ENCODE measurements at places on chromosomes 2 and 18.

DNA sequence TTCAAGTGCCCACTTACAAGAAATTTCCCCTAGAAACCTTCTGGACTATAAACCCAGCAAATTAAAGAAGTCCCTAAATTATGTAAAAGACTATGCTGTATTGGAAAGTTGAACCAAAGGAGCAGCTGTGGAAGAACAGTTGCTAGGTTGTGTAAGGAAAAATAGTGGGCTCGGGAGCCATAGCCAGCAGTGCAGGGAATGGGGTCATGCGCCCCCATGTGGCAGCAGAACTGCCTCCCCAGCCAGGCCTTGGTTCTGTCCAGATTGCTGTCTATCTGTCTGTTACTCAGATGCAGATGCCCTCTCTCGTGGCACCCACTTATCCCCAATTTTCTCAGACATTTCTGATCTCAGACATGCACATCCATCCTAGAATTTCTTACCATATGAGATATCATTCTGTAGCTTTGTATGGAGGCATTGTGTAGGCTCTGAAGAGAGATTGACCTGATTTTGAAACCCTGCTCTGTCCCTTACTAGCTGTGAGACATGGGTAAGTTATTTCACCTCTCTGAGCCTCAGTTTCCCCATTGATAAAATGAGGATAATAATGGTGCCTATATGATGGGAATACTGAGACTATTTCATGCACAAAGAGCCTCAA, 258.3 kb downstream of the SS18 start:
- DNase-seq: peak; percentile 58

- DNase-seq: no peak
These were observed 8.4 kb upstream of the INO80C start for GRCh38 chr18:35506024-35506712.

DNA sequence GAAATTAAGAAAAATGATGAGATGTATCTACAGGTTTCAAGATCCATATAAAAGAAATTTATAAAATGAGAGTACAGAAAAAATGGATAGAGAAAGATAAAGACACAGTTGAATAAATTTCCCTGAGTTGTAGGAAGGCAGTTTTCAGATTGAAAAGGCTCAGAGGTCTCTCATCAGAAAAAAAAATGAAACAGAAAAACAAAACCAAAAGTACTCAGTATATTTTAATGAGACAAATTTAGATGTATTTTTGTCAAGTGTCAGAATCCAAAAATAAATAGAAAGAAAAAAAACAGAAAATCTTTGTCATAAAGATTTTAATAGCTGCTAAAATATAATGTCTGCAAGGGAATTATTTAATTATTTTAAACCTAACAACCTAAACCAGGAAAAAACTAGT, 520.5 kb downstream of the KCNJ3 start:
- no peak for DNase-seq

GRCh38 chr18:67672716-67673115, 156.2 kb upstream of the DSEL start:
- DNase-seq: no peak

GRCh38 chr2:64203858-64204632, 59.8 kb upstream of the PELI1 start:
- no peak for DNase-seq
